ENCODE measurements at places on chromosomes 4 and X.

DNA sequence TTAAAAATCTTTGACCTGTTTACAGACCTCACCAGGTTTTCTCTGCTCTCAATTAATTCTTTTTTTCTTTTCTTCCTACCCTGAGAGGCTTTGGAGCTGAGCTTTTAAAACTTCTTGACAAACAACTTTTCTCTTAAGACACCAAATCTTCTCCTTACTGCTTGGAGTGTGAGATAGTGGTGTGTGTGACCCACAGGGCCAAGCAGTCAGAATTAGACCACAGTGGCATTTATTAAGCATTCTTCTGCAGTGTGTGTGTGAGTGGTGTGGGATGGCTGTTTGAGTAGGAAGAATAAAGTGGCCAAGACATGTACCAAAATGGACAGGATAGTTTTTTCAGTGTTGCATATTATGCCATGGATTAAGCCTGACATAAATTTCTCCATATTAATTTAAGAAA lies 665.1 kb downstream of the RAPGEF2 start:
- DNase-seq, result no peak

GRCh38 chrX:40893251-40893910 lies 158.0 kb upstream of the MED14 start:
- DNase-seq, result no peak

- no peak for DNase-seq
Measured at GRCh38 chrX:110175146-110175545, 142.7 kb downstream of the AMMECR1 start.

- DNase-seq, result peak; percentile 39
Measured at GRCh38 chrX:155148724-155149537, 67.3 kb upstream of the VBP1 start.

DNA sequence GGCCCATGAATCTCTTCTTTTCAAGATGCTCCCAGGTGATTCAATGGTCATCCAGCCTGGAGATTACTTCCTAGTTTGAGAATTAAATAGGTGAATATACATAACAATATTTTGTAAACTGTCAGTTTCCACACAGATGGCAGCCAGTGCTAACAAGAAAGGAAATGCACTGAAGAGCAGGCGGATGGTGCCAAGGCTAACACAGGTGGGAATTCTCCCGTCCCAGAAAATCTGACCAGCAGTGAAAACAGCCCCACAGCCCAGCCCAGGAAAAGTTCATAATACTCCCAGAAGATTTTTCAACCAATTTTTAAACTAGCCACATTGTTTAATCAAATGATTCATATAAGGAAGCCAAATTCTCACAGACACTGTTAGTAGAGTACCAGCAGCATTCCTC lies 387.2 kb upstream of the GATB start:
- DNase-seq, result no peak

DNA sequence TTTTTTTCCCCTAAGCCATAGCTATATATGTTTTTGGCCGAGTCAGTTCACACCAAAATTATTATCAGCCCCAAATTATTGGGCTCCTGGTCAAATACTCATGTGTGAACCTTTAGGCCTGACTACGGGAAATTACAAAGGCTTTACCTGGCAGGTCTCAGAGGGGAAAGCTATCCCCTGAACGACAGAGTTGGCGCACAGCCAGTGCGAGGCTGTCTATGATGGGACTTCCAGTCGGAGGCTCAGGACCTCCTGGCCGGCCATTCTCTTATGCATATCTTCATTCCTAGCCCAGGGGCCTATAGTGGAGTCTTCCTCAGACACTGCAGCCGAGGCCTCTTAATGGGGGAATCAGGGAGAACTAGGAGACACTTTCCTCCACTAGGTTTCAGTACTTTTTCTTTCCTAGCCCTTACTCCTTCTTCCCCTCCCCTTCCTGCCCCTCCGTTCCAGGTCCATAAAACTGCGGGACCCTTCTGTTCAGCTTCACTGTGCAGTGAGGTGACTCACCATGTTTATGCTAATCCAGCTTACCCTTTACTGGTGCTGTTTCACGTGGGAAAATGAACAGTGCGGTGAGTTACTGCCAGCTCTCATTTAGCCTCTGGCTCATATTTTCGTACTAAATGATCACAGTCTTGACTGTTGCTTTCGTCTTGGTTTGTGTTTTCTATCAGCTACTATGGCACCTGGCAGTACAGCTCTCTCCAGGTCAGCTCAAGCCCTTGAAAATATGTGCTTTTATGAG lies 533.9 kb downstream of the FSTL5 start:
- no peak for DNase-seq

- no peak for DNase-seq
Measured at GRCh38 chrX:130716781-130717413, 186.1 kb downstream of the ENOX2 start.

GRCh38 chrX:154436983-154437752 lies at the start of gene GDI1:
TSS of gene GDI1 (plus strand) at chrX:154437154. CDS start at chrX:154437255, 101 bp downstream.
- DNase-seq, result peak; percentile 47

GRCh38 chr4:181971973-181972372 lies 271.2 kb upstream of the TENM3 start:
- no peak for DNase-seq

DNA sequence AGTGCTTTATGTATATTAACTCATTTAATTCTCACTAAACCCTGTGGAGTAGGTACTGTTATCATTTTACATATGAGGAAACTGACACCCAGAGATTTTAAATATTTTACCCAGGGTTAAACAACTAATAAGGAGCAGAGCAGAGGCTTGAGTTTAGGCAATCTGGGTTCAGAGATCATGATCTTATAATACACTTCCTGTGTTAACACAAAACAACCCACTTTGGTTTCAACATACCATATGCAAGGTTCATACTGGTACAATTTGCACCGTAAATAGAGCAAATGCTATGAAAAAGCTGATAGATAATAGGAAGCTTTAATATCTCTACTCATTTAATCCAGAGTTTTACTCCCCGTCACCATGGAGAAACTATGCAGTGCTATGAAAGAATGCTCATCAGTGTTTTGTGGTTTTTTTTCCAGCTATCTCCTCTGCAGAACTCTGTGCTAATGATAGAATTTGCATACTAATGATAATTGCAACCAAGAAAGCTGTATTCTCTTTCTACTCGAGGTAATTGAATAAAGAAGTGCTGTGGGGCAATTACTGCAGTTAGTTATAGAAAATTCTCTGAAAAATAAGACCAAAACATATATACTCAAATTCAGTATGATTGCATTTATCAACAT lies 138.8 kb upstream of the MAP9 start:
- no peak for DNase-seq

GRCh38 chr4:6451309-6451708 lies 21.1 kb downstream of the PPP2R2C start:
- no peak for DNase-seq

- no peak for DNase-seq
Measured at GRCh38 chrX:115393271-115393670, 103.8 kb downstream of the LUZP4 start.

DNA sequence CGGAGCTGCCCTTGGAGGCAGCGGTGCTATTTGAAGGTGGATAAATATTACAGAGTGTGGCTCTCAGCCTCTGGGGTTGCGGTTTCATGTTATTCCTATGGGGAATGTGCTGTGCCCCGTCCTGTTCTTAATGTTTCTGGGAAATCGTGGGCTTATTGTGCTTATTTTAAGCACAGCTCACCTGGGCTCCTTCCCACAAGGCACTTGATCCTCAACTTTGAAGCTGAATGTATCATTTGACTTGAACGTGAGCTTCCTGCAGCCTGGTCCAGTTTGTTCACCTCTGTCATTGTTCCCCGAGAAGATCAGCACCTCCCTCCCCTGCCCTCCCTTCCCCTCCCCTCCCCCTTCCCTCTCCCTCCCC lies 3.9 kb downstream of the SORCS2 start:
- no peak for DNase-seq

GRCh38 chrX:100407784-100408712 lies 2.0 kb downstream of the PCDH19 start:
- no peak for DNase-seq

DNA sequence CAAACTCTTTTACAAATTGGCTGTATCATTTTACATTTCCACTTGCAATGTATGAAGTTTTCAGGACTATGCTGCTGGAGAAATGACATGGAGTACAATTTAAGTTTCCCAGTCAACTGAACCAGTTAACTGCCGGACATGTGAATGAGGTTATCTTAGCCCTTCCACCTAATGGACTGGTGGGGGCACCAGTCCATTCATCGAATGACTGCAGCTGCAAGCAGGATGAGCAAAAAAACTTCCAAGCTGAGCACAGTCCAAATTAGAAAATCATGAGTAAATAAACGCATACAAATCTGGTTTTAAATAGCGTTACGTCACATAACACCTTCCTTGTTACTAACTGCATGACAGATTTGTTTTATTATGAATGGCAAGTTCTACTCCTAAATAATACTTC lies 1131.5 kb downstream of the PCDH18 start:
- DNase-seq, result no peak

DNA sequence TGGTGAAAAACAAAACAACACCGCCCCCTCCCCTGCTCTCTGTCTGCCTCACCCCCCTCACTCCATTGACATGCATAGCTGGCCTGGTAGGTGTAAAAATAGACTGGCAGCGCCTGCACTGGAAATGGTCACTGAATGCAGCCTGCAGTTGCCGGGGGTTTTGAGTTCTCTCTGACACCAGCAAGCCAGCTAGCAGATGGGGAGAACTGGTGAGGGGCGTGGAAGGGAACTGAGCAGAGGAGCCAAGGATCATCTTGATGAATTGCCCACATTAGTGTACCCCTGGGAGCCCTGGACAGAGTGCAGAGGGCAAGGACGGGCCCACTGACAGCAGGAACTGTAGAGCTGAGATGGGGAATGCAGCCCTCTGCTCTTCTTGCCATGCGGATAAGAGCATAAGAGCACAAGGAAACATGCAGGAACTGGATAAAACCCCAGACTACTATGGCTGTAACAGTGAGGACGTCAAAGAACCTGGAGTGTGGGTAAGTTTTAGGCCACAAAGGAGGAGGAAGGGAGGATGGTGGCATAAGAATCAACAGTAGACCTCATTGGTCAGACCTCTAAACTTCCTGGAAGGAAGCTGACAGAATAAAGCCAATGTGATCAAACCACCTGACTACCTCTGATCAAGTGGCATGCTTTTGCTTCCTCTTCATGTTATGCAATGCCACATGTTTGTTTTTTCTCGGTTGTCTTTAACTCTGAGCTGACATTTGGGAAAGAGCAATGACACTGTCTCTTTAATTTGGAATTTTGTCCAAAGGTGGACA lies 96.3 kb downstream of the ANK2 start:
- DNase-seq, result no peak

DNA sequence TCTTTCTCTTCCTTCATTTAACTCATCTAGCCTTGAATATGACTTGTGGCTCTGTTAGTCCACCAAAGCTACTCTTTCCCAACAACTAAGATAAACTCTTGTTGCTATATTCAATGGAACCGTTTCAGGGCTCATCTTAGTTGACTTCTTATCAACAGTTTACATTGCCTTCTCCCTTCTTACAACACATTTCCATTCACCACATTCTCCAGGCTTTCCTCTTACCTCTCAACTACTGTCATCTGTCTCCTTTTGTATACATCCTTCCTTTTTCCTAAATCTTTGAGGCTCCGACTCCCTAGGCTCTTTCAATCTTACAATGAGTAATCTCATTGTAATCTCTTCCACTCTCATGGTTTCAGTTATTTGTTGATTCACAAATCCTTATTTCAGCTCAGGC lies 58.5 kb downstream of the NCAPG start:
- DNase-seq, result no peak

DNA sequence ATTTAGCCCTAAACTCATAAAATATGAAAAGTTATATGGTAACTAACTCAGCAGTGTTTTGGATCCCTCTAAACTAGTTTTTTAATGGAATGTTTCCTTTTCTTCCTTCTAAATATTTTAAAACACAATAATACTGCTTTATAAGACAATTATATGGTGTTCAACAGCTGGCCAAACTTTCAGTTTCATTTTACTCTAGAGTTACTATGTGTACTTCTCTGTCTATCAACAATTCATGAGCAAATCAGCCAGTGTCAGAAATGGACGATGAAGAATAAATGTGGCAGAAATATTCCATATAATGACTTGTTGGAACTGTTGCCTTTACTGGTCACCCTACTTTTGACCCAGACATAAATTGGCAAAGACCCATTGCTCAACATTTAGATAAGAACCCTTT lies 64.8 kb upstream of the CXXC4 start:
- no peak for DNase-seq

DNA sequence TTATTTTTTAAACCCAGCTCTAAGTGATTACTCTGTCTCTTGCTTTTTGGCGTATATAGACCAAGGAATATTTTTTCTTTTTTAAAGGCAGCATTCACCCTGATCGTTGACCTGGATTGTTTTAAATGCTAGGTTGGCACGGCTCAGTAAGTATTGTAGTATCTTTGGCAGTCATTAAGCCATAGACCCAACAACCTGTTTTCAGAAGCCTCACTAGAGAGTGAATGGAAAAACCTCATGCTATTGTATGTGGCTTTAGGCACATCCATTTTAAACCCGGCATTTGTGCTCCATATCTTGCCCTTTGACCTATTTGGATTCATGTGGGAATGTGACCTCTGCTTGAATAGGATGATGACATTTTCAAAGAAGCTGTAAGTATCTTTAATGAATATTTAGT lies 183.9 kb downstream of the SNCA start:
- no peak for DNase-seq

DNA sequence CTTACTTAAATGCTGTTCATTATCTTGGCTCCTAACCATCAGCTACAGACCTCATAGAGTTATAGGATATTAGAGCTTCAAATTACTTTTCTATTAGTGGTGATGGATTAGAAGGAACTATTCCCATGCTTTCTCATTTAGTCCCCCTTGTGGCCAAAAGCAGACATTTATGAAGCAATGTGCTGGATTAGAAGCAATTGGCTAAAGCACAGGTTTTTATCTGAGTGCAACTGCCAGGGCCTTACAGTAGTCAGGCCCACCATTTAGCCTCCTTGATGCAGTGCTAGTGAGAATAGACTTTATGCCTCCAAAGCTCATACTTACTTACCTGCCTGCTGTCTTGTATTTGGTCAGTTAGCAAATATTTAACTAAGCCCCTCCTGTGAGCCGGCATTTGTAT lies 93.0 kb downstream of the TSPAN7 start:
- DNase-seq, result no peak

DNA sequence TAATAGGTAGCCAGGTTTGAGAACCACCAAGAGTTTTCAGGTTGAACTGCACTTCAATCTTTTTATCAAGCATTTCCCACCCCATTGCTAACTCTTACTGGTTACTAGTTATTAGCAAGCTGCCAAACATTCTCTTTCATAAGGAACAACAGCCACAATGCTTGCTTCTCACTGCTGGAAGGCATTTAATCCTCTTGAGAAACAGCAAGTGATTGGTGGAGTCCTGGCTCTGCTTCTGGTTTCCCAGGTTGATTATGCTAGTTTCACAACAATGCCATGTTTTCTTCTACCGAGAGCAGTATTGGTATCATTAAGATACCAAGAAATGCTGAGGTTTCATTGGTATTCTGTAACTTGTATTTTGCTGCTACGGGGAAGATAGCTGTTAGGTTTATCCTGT lies 32.2 kb upstream of the TXLNG start:
- no peak for DNase-seq

DNA sequence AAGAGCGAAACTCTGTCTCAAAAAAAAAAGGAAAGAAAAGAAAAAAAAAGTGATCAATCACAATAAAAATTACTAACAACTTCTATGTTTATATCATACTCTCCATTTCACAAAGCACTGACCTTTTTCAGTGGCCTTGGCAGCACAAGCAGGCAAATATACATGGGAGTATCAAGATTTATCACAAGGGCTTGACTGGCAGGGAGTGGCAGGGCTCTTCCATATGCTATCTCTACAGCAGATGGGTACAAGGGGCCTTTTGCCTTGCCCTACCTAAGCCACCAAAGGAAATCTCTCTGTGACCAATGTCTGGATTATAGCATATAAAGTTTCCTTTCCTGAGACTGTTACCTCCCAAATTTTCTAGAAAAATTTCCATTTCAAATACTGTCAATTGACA lies 24.4 kb downstream of the TSPAN5 start:
- no peak for DNase-seq

GRCh38 chr4:86600007-86600653 lies 6.0 kb downstream of the PTPN13 start:
- no peak for DNase-seq

All from activated CD4-positive, alpha-beta T cell treated with anti-CD3 and anti-CD28 coated beads, Interleukin-2, Interleukin-4, amounts not matched to agents 100 ng/mL and 50 ng/mL, durations not matched to agents 16 hours and 8 hours (primary cell).